ENCODE measurements at places on chromosomes 1 and 21. TPM values are rescaled to one million over a fixed set of nuclear protein-coding genes. Genes with fewer than 3 reads are reported as not detected.

DNA sequence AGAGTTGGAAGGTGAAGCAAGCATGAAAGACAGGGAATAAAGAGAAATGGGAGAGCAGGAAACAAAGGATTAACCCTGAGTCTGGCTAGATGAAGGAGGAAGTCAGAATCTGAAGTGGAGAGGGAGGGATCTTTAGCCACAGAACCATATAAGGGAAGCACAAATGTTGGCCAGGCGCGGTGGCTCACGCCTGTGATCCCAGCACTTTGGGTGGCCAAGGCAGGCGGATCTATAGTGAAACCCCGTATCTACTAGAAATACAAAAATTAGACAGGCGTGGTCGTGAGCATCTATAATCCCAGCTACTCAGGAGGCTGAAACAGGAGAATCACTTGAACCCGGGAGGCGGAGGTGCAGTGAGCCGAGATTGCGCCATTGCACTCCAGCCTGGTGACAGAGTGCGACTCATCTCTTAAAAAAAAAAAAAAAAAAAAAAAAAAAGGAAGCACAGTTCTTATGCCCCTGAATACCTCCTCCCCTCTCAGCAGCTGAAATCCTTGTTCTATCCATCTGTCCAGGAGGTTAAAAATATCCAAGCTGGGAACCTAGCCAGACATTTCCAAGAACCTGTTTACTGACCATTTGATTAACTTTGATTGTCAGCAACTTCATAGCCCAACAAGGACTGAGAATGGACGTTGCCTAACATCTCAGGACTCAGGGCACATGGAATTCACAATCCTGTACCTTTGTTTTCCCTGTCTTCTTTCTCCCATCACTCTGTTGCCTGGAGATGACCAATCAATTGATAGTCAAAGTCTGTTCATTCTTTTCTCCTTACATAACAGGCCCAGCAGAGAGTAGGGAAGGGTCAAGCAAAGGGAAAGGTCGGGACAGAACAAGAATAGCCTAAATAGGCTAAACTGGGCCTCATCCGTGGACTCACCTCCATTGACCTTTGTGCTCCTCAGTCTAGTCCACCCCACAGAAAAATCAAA, 10.6 kb downstream of the TXNIP start:
- DNase-seq = no peak

- DNase-seq = no peak
Measured at GRCh38 chr1:115057661-115058254, 28.1 kb downstream of the TSHB start.

DNA sequence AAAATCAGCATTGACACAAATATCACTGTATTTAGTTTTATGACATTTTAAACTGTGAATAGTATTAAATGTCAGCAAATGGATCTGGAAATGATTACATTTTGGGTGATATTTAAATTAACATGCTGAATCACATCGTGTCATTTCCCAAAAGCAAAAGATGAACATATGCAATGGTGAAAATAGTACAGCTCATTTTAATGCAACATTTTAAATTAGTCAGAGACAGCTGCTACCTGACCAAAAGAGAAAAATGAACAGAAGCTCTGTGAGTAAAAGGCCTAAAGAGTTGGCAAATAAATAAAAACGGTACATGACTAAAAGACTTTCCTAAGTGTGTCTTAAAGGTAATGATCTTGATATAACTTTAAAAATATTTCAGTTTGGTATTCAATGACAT, 86.0 kb upstream of the GNG4 start:
- no peak for DNase-seq

DNA sequence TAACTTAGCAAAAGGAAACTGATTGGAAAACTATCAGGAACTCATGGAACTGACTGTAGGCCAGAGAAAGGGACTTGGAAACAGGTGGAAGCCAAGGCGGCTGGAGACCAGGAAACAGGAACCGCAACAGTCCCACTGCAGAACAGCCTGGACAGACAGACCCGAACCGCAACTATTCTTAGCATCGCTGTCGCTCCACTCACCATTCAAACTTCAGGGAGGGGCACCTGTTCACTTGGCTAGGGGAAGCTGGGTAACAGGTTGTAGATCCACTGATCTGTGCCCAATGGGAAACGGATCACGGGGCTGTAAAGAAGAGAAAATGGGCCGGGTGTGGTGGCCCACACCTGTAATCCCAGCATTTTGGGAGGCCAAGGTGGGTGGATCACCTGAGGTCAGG, 61.9 kb downstream of the CLSTN1 start:
- DNase-seq = no peak

DNA sequence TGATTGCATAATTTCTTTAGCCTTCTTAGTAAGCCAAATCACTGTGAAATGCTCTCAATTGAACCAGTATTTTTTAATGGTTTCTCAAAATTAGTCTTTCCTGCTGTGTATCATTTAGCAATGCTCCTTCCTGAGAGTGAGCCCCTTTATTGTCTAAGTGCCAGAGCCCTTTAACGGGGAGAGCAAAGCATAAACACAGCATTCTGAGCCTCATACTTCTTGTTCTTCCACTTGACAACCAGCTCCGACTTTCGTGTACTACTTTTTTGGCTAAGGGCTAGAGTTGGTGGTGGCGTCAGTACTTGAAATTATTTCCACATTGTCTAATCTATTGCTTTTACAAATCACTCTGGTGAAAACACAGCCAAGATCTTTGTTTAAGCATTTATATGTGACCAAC, 299.0 kb downstream of the TPR start:
- DNase-seq = no peak

DNA sequence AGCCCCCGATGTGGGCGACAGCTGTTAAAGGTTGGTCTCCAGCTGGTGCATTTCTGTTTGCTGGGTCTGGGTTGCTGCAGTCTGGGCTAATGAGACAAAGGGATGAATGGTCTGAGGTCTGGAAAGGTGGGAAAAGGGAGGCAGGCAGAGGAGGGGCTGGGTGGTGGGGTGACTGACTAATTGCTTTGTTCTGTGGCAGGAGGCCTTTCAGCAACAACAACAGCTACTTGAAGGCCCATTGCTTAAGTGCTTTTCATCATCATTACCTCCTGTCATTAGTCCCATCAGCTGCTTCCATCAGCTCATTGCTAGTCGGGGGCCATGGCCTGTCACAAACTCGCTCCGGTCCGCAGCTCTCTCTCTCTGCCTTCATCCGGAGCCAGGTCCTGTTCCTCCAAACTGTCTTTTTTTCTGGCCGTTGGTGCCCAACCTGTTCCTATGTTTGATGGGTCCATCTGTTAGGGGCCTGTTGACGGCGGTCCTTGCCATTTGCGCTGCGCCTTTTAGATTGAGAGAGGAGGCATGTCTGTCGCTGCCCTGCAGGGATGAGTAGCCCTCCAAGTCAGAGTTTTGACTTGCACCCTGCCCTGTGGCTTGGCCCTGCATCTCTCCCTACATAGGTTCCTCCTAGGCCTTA, 105.6 kb upstream of the PLXNA2 start:
- no peak for DNase-seq

DNA sequence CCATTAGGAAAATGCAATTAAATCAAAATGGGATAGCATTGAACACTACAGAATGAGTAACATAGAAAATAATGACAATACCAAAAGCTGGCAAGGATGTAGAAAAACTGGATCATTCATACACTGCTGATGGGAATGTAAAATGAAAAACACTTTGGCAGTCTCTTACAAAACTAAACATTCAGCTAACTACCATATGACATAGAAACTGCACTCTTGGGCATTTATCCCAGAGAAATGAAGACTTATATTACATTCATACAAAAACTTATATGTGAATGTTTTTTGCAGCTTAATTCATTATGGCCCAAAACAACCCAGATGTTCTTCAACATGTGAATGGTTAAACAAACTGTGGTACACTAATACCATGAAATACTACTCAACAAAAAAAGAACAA, 66.4 kb downstream of the ANKRD13C start:
- DNase-seq = no peak

DNA sequence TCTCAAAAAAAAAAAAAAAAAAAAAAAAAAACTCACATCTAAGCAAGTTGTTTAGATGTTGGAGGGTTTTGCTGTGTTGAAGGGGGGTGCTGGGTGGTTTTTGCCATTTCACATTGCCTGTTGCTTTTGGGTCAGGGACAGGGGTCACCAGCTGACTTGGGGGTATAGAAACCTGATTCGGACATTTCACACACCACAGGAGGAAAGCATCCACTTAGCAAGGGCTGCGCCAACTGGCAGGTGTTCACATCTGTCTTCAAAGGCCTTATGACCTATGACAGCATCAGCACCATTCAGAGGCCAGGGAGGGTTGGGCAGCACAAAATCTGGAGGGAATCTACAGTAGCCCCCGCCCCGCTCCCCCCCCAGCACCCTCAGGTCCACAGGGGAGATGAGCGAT, 45.2 kb downstream of the SYF2 start:
- no peak for DNase-seq

GRCh38 chr21:26544201-26544775, 28.8 kb downstream of the CYYR1 start:
- DNase-seq = no peak

DNA sequence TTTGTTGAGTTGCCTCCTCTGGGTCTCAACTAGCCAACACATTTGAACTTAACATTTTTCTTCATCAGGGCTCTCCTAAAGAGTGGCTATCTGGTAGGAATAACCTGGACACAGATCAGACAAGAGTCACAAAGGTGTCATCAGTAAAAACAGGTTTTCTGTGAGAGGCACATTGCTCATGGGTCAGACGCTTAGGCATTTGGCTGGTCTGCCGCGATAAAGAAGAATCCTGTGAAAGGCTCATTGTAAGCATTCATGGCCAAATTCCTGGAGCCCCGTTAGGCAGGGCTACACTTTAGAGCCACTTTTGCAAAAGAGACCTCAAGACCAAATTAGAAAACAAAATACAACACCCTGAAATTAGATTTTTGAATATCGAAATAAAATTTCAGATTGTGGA, 64.2 kb upstream of the PDE4B start:
- no peak for DNase-seq

The GUK1 gene
- 128 TPM for total RNA-seq

The XCL2 gene
- total RNA-seq = not detected

The KRTAP20-4 gene
- total RNA-seq = not detected
